ENCODE measurements at places on chromosomes 6 and 20.

DNA sequence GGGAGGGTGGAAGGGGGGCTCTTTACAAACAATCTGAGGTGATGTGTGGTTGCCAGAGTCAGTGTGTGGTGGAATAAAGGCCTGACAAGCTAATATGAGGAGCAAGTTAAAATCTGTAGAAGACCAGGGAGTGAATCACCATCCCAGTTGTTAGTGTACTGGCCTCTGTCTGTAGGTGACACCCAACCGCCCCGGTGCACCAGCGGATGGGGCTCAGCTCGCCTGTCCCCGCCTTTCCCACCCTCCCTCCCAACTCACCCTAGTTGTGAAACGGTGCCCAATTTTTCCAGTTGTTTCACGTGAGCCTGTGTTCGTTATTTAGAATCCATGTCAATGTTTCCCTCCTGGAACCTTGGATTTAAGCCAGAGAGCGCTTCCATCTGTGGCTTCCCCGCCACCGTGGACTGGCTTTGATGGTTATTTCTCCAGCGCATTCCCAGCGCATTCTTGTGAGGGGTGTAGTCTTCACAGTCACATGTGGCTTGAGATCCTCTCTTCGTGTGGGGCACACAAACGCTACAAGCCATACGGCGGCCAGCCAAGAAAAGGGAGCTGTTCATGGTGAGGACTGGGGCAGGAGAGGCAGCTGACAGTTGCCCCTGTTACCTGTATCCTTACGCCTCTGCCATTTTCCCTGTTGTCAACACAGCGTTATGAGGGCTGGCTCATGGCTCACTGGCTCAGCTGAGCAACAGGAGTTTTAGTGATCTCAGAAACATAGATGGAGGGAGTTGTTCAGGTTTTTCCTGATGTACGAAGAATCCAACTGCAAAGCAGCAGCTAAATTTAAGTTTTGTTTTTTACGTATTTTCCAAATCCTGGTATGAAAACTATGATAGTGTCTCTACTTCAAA is 137.6 kb downstream of the ZDHHC14 start:
- DNase-seq = peak; percentile 68

DNA sequence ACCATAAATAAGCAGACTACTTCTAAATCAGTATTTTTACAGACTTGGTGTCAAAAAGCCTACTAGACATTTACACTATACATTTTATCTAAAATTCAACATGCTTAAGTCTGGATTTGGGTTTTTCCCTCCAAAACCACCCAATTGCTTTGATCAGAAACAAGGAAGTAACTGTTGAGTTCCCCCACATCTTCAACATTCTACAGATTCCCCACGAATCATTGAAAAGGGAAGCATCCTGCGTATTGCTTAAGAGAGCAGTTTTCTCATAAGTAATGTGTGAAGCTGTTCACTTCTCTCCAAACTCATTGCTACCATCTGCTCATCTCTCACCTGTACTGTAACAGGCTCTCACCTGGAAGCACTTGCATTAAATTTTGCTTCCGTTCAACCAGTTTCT is 36.4 kb upstream of the RNF144B start:
- DNase-seq = no peak

GRCh38 chr6:12508553-12508952 is 208.0 kb upstream of the PHACTR1 start:
- no peak for DNase-seq

- no peak for DNase-seq
These were observed 147.1 kb downstream of the ARID1B start for GRCh38 chr6:156924246-156924645.

DNA sequence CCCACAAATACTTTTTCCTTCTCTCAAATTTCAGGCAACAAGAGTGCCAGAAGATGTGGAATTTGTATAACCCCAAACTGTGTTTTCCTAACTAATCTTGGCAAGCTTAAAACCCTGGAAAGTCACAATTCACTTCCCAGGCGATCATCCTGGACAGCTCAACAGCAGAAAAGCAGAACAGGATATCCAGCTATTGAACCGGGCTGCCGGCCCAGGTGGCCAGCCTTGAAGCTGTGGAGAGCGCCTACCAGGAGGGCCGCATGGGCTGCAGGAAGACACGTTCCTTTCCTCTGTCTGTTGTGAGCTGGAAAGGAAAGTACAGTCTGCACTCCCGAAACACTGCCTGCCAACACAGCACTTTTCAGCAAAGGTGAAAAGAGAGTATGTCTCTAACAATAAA is 719.7 kb upstream of the MARCKS start:
- DNase-seq = no peak

GRCh38 chr6:138575257-138575656 is 76.0 kb upstream of the NHSL1 start:
- DNase-seq = no peak

Measured in foreskin keratinocyte (primary cell).